Stimulated activated CD8-positive, alpha-beta memory T cell treated with anti-CD3 and anti-CD28 coated beads, Interleukin-7, amount 100 ng/mL, for 4 hours (primary cell): ENCODE measurements at places on chromosomes 2 and 18.

DNA sequence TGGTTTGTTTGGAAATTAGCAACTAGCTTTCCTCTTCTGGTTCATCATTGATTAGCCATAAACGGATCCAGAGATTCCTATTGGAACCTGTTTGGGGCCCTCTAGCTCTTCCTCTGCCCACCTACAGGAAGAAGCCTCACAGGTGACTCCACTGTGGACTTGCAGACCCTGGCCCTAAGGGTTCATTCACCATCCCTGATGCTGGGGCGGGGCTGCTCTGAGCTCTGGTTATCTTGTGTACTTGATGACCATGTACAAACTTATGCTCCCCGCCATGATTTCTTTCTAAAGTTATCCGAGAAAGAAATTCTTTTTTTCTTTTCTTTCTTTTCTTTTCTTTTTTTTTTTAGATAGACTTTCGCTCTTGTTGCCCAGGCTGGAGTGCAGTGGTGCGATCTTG is 33.9 kb upstream of the INHBB start:
- DNase-seq, result no peak

DNA sequence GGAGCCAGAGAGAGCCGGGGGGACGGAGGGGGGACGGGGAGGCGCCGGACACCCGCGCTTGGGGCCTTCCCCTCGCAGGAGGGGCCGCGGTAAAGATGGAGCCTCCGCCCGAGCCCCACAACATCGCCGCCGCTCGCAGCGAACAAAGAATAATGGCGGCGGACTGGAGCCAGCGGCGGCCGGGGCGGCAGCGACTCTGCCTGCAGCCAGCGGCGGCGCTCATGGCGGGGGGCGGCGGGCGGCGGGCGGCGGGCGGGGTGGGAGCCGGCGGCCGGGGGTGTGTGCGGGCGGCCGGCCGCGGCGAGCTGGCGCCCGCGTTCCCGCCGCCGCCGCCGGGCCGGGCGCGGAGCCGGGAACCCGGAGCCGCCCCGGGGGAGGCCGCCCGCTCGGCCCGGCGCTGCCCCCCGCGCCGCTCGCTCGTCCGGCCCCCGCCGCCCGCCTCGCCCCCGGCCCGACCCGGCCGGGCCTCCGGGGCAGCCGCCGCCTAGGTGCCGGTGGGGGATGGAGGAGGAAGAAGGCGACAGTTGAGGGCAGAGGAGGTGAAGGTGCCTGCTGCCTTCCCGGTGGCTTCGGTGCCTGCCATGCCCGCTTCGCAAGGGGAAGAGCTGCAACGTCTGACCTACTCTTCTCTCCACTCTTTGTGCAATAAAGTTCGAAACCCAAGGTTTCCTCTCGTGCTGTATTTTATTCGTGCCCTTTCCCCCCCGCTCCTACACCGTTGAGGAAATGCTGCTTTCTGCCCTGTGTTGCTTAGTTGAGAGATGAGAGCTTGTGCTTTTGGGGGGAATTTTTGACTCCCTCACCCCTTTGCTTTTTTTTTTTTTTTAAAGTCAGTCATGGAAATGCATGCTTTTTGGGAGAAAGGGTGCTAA is 634 bp downstream of the CREB1 start:
- peak; percentile 16 for DNase-seq

- no peak for DNase-seq
Observed at GRCh38 chr2:145080426-145080825, 560.5 kb upstream of the ZEB2 start.

- DNase-seq, result no peak
Observed at GRCh38 chr2:48849770-48850169, 94.2 kb upstream of the LHCGR start.

DNA sequence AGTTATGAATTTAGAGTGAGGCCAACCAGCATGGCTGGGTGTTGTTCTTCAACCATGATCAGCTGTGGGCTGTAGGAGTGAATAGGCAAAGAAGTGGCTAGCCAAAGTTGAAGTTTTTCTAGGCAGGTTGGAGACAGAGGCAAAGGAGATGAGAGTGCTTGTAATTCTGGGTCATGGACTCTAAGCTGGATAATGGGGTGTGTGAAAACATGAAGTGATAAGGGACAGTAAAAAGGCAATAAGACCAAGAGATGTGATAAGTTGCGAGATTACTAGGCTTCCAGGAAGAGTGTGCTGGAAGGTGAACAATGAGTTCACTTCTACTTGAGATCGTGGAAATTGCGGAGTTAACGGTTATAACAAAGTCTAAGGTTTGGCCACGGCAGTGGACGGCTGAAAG is 118.6 kb upstream of the RNF152 start:
- DNase-seq, result no peak

DNA sequence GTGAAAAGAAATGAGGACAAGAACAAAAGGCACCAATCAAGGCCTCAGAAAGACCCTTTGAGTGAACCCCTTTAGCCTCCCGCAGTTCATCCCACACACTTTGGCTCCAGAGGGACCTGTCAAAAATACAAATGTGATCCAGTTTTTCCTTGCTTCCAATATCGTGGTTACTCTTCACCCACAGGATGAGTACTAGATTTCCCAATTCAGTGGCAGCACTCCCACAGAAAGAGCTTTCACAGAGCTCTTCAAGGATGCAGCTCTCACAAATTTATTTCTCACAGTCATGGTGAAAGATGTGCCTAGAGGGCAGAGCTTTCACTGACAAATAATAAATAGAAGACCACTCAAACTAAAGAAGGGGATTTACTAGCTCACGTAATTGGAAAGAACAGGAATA is 3.0 kb upstream of the GFPT1 start:
- no peak for DNase-seq

- DNase-seq, result no peak
Observed at GRCh38 chr2:31696068-31696467, 115.3 kb upstream of the SRD5A2 start.

- no peak for DNase-seq
Observed at GRCh38 chr2:131127076-131127475, 21.9 kb downstream of the PLEKHB2 start.

- DNase-seq, result no peak
Observed at GRCh38 chr18:58256316-58257080, 212.5 kb downstream of the NEDD4L start.

GRCh38 chr18:22848615-22849014 is 84.5 kb upstream of the RBBP8 start:
- no peak for DNase-seq

GRCh38 chr2:113965644-113966043 is 75.8 kb downstream of the ACTR3 start:
- no peak for DNase-seq

- DNase-seq, result no peak
Observed at GRCh38 chr2:48693066-48693465, 62.5 kb downstream of the LHCGR start.

DNA sequence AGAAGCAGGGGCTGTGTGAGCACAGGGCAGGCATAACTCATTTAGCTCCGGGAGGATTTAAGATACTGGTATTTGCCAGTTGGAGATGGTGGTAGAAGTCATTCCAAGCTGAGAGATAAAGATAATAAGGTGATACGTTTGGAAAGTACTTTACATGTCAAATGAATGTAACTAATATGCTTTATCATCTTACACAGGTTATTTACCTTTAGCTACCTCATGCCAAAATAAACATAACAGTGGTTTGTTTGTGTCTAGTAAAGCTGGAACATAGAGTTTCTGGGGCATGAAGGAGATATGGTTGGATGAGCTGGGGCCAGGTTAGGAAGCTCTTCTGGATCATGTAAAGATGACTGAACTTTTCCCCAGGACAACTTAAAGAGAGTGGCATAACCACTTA is 126.9 kb upstream of the PIK3C3 start:
- no peak for DNase-seq

GRCh38 chr18:62524440-62525200 is 1.8 kb downstream of the ZCCHC2 start:
- peak; percentile 44 for DNase-seq

DNA sequence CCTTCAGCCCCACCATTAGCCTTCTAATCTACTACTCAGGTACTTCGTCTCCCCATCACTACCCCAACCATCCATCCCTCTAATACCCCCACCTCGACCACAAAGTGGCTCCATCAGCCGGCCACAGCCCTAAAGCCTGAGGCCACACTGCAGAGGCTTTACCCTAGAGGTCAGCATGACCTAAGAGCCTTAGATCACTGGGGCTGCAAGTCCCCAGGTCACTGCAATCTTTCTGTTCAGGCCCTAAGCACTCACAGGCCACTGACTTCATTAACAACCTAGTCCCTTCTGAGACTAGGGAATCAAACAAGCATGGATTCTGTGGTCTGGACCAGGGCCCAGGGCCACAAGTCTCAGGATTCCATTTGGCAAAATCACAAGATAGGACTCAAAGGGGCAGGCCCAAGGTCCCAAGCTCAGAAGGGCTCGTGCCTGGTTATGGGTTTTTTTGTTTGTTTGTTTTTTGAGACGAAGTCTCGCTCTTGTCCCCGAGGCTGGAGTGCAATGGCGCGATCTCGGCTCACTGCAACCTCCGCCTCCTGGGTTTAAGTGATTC is 37.0 kb upstream of the PKDCC start:
- no peak for DNase-seq

- DNase-seq, result no peak
Observed at GRCh38 chr2:121649149-121649595, at the start of gene CLASP1. Gene CLASP1 (minus strand): TSS chr2:121649462. CDS start chr2:121605895, 43,567 bp downstream.
